HT1080 (cell line): ENCODE measurements at places on chromosomes 12 and 14.
A peak's percentile ranks its signal among the peaks of the same experiment; 100 is the strongest.

- DNase-seq, result no peak
These were observed 19.1 kb upstream of the MMP19 start for GRCh38 chr12:55861871-55862270.

DNA sequence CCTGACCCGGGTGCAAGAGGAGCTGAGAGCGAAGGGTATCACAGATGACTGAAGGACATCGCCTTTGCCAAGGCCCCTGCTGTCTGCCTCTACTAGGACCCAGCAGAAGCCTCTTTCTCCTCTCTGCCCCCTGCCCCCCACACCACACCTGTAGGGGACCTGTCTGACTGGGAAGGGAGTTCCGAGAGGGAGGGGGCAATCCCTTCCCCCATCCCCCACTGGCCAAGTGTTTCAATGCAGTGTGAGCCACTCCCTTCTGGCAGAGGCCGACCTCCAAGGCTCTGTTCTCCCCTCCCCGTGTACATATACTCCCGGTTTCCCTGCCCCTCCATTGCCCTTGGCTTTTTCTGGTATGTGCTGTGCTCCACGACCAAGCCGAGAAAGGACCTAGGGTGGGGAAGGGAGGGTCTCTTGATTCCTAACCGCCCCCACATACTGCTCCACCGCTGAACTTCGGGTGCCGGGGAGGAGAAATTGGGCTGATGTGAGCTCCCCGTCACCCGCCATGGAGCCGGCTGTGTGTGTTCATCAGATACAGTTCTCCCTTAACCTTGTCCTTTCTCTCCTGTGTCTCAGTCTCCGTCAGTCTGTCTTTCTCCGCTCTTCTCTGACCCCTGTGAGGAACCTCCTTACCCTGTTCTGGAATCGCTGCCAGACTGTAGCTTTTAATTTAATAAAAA lies 2.0 kb upstream of the ARHGEF25 start:
- no peak for DNase-seq

DNA sequence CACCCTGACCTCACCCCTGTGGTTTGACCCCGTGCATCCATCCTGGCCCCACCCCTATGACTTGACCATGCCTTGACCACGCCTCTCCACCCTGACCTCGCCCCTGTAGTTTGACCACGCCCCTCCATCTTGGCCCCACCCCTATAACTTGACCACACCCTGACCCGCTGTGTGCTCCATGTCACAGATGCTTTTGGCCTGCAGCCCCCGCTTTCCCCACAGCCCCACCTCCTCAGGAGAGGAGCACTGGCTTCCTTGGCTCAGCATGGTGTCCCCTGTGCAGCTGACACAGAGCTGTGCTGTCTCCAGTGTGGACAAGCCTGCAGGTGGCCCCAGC lies 269.9 kb upstream of the SFSWAP start:
- no peak for DNase-seq

DNA sequence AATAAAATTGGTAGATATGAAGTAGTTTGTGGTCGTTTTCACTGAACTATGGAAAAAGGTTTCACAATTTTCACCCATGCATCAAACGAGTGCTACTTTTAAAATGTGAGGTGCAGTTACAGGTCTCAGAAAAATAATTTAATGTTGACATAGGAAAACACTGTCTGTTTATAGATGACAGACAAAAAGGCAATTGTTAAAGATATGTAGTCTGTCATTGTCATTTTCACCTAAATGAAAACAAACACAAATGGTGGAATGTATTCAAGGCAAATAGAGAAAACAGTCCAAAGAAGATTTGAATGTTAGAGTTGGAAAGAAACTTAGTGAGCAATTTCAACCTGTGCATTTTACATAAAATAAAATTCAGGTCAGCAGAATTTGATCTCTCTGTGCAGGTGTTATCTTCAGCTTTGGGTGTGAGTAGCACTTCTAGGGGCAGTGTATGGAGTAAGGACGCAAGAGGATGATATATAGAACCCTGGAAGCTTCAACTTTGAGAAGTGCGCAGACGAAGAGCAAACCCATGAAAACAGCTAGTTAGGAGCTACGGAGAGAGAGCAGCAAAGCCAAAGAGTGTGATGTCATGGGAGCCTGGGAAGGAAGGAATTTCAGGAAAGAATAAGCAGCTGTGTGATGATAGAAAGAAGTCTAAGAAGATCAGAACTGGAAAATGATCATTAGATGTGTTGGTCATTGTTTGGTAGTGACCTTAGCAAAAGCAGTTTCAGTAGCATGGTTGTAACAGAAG lies 6.2 kb downstream of the RERG start:
- no peak for DNase-seq

DNA sequence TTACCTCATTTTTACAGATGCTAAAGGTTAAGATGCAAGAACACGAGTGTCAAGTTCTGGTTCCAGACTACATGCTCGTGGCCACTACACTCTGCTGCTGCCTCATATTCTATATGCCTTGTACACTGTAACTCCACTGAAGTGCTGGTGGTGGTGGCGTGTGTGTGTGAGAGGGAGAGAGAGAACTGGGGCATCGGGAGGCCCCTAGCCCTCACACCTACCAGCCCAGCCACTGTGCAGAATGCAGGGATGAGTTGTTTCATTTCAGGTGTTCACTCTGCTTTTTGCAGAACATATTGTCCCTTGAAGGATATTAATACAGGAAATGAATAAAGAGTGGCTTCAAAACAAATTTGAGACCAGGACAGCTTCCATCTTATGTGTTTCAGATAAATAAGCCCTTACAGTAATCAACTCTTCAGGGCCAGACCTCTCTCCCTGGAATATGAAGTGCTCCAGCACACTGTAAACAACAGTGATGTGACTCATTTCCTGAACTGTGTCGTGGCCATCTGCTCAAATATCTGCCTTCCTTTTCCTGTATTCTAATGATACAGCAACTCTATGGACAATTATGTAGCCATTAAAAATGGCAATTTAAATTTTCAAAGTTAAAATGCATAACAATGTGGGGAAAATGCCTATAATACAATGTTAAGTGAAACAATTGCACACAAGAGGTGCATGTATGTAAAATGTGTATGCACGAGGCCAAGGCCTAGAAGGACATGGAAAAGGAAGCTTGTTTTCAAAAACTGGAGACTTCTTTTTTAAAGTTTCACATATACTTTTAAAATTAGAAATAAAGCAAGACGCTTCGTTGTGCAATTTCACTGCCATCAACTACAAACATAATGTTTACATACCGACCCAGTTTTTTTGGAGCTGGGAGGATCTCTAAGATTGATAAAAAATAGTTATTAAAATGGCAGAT lies 215.4 kb downstream of the PELI2 start:
- DNase-seq, result peak; percentile 87

DNA sequence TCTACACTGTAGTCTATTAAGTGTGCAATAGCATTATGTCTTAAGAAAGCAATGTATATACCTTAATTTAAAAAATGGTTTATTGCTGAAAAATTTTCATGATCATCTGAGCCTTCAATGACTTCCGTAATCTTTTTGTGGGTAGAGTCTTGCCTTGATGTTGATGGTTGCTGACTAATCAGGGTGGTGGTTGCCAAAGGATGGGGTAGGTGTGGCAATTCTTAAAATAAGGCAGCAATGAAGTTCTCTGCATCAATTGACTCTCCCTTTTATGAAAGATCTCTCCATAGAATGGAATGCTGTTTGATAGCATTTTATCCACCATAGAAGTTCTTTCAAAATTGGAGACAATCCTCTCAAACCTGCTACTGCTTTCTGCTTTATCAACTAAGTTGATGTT lies 41.1 kb downstream of the BBS10 start:
- DNase-seq, result no peak

- no peak for DNase-seq
These were observed 37.7 kb downstream of the SLC8B1 start for GRCh38 chr12:113297214-113297587.

DNA sequence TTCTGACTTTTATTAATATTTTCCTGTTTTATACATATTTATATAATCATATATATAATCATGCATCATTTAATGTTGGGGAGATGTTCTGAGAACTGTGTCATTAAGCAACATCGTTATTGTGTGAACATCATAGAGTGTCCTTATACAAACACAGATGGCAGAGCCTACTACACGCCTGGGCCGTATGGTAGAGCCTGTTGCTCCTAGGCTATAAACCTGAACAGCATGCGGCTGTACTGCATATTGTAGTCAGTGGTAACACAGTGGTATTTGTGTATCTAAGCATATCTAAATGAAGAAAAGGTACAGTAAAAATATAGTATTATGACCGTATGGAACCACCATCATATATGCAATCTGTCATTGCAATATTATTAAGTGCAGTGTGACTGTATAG lies 44.7 kb upstream of the BCL7A start:
- DNase-seq, result no peak

- peak; percentile 76 for DNase-seq
These were observed 42.1 kb upstream of the CTDSP2 start for GRCh38 chr12:57888409-57889157.

- no peak for DNase-seq
These were observed 124.9 kb upstream of the ATXN7L3B start for GRCh38 chr12:74412606-74413230.

GRCh38 chr12:53159195-53159839 lies 21.2 kb upstream of the ZNF740 start:
- DNase-seq, result peak; percentile 79

GRCh38 chr12:124493809-124494750 lies 73.3 kb downstream of the NCOR2 start:
- no peak for DNase-seq

- DNase-seq, result no peak
These were observed 330.5 kb upstream of the SFSWAP start for GRCh38 chr12:131380220-131380964.

DNA sequence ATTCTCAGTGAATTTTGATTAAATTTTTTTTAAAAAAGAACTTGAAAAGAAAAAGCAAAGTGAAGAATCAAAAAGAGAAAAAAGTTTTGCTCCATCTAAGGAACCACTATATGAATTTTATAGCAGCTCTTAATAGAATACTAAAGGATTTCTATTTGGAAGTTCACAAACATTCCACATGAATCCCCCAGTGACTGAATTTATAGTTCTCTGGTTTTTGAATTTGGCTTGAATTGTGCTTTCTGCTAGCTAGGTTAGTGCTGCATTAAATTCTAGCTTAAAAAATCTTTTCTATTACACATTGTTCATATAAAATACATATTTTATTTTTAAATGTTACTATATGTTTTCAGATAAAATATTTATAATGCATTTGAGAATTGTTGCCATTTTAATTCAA lies 675.4 kb downstream of the RERGL start:
- DNase-seq, result no peak

- DNase-seq, result no peak
These were observed at the start of gene WSB2 for GRCh38 chr12:118061011-118061872. WSB2 (minus strand) TSS chr12:118061179; CDS start chr12:118061048, 131 bp downstream.

- DNase-seq, result peak; percentile 79
These were observed 142.1 kb downstream of the MED13L start for GRCh38 chr12:116135209-116135930.

DNA sequence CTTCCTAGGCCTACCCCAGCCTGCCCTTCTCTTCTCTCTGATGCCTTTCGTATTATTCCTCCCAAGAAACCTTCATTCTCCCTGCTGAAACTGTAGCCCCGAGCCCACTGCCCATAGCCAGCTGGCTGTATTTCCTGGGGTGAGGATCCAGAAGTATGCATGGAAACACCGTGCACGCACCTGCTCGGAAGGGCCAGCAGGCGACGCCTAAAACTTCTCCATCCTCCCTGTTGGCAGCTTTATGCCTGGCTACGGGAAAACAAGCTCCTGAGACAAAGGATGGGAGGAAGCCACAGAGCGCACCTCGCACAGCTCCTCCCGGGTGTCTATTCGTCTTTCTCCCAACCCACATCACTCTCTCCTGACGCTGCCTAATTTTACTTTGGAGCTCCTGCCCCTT lies 69.0 kb upstream of the CAPRIN2 start:
- DNase-seq, result no peak

DNA sequence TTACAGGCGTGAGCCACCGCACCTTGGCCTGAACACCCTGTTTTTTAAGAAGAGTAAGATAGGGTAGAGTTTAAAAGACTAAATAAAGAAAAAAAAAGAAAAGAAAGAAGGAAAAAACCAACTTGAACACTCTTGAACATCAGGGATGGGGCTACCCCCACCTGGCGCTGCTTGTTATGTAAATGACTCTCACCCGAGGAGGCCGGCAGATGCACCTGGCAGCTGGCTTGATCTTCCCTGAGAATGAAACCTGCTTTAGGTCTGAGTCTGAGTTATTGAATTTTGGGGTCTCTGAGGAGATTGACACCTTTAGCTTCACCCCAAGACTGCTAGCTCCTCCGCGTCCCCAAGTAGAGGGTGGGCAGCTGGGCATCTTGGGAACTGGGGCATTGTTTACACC lies 15.5 kb upstream of the MEG3 start:
- DNase-seq, result no peak

GRCh38 chr12:76909290-76909689 lies 30.5 kb upstream of the CSRP2 start:
- DNase-seq, result no peak

DNA sequence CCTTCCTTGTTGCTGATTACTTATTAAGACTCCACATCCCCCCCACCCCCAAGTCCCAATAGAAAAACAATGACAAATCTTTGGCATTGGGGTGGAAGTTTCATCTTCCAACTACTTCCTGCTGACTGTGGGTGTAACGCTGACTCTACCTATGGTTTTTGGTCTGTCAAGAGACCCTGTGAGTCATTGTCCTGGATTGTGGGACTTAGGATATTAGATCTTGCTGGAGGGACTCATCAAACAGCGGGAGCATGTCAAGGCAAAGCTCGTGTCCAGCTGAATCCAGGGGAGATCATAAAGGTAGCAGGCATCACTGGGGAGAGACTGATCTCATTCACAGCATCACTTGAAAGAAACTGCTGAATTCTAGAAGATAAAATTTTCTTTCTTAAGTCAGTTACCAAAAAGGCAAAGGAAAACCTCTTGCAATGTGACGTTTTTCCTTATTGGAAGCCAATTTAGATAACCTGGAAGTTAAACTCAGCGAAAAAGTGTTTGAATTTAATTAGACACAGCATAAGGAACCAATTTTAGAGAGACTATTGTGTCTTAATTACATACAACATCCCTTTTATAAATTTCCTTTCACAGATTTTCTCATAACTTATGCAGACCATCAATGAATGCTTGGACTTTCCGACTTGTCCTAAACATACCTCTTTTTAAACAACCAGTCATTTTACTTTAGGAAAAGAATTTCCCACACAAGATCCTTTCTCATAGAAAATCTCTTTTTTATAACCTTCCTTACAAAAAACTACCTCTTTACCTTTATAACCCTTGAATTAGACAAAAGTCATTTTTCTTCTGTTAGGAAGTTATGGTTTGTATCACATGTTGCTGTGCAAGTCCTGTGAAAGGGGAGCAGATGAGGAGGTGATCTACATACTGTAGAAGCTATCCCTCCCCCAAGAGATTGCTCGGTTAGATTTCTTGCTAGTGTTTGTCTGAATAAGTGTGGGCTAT lies 94.6 kb upstream of the SCAF11 start:
- DNase-seq, result peak; percentile 72
